SW 1271 (cell line): ENCODE measurements at places on chromosomes 11 and 22.

- DNase-seq = no peak
Observed at GRCh38 chr11:71421392-71421950, 26.7 kb downstream of the DHCR7 start.

DNA sequence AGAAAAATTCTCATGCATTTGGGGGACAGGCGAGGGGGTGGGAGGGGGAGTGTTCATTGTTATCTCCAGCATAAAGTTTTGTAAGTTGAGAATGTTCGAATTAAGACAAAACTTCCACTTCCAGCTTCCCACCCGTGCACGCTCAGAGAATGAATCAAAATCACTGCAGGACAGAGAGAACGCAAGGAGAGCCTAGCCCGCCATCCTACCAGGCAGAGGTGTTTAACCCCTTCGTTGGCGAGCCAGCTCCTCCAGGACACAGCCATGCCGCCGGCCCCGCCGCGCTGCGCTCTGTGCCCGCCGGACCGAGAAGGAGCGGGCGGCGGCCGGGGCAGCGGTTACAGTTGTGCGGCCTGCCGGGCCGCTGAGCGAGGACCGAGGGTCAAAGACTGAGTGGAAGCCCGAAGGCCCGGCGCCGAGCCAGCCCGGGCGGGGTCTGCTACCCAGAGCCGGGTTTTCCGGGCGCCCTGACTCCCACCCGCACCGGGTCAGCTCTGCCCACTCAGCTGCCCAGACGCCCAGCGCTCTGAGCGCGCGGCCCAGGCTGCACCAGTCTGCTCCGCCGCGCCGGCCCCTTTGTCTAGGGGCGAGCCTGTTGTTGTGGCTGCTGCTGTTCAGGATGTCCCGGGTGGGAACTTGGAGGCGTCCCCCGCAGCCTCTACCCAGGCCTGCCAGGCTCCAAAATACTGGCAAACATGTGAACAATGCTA is at the start of gene NOX4:
Gene NOX4, minus strand, starts transcription at position 395 of the 710 bp plus-strand sequence. Its CDS starts 129 bp downstream, at position 266.
- no peak for DNase-seq

- no peak for DNase-seq
Observed at GRCh38 chr11:20309231-20310025, 54.1 kb upstream of the HTATIP2 start.

- DNase-seq = no peak
Observed at GRCh38 chr11:105673089-105673488, 63.2 kb downstream of the GRIA4 start.

DNA sequence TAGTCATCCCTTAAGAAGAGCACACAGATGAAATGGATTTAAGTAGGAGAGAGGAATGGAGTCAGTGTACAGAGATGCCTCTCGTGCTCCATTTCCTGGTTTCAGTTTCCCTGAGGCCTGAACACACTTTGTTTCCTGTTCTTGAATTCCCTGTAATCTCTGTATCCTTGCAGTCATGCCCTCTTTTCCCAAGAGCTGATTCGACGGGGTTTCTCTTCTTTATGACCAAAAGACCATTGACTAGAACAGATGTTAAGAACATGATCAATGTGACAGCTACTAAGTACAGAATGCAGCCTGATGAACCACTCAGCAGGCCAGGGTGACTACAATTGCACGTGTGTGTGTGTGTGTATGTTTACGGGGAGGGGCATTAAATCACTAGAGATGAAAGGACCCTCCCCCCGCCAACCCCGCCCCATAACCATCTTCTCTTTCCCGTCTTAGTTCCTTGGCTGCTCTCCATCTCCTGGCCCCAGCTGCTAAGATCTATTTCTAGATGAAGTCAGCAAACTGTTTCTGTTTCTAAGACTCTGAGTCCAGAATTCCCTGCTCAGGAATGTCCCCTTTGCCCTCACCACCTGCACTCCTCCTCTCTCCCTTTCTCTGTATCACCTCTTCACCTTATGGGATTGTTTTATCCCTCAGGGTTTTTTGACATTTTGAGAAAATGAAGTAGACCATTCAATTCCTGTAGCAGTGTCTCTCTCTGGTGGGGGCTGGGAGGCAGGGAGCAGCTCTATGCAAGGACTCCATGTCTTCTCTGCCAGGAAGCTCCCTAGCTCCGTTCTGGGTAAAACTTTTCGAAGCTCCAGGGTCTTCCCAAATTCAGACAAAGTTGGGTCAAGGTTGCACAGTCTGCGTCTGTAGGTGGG is 26.0 kb downstream of the SLC22A6 start:
- DNase-seq = no peak

DNA sequence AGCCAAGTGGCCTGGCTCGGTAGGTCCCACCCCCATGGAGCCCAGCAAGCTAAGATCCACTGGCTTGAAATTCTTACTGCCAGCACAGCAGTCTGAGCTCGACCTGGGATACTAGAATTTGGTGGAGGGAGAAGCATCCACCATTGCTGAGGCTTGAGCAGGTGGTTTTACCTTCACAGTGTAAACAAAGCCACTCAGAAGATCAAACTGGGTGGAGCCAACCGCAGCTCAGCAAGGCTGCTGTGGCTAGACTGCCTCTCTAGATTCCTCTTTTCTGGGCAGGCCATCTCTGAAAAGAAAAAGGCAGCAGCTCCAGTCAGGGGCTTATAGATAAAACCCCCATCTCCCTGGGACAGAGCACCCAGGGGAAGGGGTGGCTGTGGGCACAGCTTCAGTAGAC is 22.3 kb upstream of the OR5B21 start:
- no peak for DNase-seq

DNA sequence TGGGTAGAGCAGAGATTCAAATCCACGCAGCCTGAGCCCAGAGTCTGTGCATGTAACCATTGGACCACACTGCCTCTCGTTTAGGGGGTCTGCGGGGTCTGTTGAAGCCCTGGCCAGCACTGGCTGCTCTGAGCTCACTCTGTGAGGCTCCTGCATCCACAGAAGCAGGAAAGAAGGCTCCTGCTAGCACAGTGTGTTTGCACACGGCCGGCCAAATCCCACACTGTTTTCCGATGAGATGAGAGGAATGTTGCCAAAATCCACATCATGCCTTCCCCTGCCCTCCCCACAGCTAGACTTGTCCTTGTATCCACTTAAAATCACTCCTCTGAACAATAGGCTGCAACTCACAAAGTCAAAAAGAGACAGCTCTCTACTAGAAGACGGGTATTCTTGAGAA is 10.6 kb upstream of the SLC22A12 start:
- DNase-seq = no peak

- no peak for DNase-seq
Observed at GRCh38 chr11:73297702-73298101, 10.4 kb upstream of the ARHGEF17 start.

GRCh38 chr11:65103476-65103875 is 7.5 kb downstream of the VPS51 start:
- no peak for DNase-seq

GRCh38 chr11:117932947-117933346 is 3.7 kb upstream of the TMPRSS13 start:
- no peak for DNase-seq

- no peak for DNase-seq
Observed at GRCh38 chr11:74720596-74721478, 10.4 kb downstream of the CHRDL2 start.

DNA sequence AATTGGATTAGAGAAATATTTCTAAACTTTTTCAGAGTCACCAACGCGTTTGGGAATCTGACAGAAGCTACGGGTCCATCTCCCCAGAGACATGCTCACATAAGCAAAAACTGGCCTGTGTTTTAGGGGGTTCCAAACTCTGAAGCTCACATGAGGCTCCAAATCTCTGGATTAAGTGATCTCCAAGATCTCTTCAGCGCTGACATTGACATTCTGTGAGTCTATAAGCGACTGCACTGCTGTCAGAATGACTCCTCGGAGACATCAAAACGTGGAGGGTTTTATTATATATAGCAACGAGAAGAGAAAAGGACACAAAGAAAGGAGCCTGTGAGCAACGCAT is 642 bp upstream of the SIK2 start:
- DNase-seq = no peak

DNA sequence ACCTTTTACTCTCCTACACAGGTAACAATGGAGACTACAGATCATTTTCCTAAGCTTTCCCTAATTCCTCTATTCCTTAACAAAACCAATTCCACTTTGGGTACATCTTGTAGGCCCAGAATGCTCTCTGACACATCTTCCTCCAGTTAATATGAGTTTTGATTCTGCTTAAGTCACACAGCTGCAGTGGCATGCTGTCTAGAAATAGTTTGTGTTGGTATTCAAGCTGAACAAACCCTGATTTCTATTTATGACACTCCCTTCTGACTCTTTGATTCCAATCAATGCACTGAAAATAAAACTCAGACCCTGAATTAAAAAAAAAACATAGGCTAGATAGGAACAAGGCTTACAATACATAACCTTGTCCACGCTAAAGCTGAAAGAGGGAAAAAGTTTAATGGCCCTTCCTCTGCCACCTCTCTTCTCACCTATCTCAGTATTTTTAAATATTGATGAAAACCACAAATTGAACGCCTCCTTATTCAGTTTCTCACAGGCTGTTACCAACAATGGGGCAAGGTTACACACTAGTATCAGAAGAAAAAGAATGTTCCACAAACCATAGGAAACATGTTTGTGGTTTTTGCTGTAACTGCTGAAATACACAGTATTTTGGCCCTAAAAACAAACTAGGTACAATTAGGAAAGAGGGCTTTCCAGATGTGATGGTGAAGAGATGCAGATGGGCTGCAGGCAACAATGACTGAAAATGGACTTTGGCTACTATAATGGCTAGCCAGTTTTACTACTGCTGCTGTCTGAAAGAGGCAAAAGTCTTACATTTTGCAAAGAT is 35.7 kb upstream of the GAB2 start:
- DNase-seq = no peak

DNA sequence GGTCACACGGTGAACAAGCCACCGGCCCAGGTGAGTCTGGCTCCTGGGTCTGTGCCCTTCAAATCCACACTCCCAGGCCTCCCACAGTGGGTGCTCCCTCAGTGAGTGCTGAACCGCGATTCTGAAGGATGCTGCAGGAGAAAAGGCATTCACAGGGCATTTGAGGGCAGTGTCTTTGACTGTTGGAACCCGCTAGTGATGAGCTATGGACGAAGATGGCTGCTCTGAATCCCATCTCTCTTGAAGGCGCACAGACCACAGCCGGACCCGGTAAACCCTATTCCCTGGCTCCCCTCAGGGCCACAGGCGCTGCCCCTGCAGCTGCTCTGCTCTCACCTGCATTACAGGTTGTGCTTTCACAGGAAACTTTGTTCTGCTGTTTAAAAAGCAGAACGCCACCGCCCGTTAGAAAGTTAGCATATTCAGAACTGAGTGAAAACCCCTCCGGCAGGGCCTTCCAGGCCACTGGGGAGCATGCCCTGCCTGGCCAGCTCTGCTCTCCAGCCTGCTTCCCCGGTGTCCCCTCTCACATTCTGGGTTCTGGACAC is 3.2 kb downstream of the LRRC32 start:
- DNase-seq = no peak

DNA sequence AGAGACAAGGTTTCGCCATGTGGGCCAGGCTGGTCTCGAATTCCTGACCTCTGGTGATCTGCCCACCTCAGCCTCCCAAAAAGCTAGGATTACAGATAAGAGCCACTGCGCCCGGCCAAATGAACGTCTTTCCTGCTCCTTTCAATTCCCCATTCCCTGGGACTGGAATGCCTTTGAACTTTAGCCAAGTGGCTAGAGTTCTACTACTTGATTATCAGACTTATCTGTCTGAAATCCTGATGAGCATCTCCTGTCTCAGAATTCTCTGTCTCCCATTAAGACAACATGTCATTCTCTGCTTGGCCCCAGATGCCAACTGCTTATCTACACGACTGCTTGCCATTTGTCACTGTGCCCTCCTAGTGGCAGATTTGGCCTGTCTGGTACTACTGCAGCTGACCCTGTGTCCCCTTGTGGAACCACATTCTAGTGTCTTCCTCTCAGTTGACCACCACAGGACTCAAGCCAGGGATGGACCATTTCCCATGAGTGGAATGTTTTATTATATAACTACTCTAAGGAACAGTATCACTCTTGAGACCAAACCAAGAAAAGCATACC is 33.1 kb upstream of the IPO7 start:
- DNase-seq = no peak

- DNase-seq = no peak
Observed at GRCh38 chr11:30565027-30565426, 21.1 kb downstream of the MPPED2 start.

DNA sequence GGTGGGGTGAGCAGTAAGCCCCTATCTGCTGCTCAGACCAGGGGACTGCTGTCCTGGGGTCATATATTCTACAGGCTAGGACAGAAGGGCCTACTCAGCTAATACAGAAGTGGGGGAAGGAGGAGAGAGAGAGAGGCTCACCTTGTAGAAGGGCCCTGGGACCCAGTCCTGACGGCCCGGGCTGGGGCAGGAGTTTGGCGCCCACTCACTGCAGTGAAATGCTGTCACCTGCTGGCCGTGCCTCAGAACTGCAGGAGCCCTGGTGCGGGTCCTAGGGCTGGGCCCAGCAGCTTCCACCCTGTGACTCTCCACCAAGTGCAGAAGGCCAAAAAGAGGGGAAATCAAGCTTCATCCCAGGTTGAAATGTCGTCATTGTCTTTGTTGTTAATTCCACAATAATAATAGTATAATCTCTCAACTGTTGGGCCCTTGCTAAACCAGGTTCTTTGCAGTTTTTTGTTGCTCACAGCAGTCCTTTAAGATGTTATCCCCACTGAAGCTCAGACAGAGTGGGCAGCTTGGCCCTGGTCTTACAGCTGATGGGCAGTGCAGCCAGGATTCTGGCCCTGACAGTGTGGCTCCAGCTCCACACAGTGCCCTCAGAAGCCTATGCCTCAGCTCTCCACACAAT is 29.6 kb downstream of the TRIM29 start:
- no peak for DNase-seq

- peak; percentile 32 for DNase-seq
Observed at GRCh38 chr11:120929664-120930154, 94.2 kb upstream of the TBCEL start.

DNA sequence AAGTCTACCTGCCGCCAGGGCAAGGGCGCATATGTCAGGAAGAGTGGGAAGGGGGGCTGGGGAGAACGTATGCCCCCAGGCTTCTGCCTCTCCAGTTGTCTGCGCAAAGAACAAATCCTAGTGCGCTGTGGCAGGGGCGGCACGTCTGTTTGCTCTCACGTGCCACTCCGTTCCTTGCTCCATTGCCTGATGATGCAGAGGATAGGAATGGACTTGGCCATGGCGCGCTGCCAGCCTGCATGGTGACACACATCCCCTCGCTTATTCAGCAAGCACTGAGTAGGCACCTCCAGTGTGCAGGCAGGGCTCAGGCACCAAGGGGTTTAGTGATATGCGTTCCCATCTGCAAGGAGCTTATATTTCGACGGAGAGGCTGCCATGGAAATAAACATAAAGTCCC is 45.4 kb upstream of the SLC22A12 start:
- DNase-seq = peak; percentile 31

DNA sequence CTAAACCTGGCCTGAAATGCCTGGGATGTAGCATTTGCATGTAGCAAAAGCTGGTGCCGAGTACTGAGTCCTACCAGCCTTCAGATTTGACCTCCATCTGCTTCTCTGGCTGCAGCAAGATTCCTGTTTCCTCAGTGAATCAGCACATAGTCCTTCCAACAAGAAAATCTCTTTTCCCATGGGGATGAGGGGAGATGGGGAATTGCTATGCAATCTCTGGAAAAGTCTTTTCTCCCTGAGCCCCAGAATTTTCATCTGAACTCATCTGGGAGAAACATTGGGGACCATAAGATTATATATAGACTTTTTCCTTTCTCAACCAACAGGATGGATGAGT is 32.0 kb upstream of the YWHAH start:
- DNase-seq = no peak
